T-cell (primary cell): ENCODE measurements at places on chromosomes 4 and X. TPM values are rescaled to one million over a fixed set of nuclear protein-coding genes. Genes with fewer than 3 reads are reported as not detected.

GRCh38 chrX:27933361-27933760, 47.9 kb downstream of the DCAF8L1 start:
- DNase-seq = no peak

DNA sequence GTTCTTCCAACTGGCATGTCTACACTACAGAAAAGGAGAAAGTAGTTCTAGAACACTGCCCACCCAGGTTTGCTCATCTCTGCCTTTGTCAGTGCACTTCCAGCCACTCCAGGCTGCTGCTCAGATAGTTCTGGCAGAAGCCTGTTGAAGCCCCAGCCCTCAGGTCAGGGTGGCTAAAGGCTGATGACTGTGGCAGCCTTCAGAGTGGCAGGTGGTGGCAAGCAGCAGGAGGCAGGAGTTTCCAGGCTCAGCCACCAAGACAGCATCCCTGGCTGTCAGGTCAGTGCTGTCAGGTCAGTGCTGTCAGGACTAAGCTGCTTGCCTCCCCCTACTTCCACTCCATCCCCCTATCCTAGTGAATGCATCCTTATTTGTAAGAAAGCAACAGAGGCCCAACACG, 100.4 kb downstream of the MAMLD1 start:
- DNase-seq = no peak

- no peak for DNase-seq
Measured at GRCh38 chr4:61225656-61226055, 25.5 kb downstream of the ADGRL3 start.

DNA sequence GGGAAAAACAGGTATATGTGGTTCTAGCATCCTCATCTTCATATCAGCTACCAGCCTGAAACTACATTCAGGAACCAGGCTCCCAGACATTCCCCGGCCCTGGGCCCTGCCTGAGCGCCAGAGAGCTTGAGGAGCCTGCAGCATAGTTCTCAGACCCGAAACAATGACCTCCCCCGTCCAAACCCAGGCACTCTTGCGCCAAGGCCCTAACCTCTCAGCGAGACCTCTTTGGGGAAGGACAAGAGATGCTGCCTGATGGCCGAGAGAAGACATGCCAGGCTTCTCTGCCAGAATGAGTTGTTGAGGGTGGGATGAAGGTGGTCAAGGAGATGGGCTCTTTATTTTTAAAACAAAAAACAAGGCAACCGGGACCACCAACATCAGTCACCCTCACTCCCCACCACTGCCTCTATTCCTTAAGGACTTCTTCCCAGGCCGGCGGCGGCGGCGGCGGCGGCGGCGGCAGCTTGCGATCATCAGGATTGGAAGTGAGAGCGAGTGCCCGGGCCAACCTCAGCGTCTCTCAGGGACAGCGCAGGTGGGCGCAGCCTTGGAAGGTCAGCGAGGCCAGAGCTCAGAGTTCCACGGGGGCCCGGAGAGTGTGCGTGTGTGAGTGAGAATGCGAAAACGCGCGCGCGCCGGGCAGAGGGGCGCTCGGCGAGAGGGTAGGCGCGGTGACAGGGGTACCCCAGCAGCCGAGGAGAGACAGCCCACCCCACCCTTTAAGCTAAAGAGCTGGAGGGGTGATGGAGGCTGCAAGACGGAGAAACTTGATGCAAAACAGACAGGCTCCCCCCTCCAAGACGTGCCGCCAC, 601 bp downstream of the INPP4B start:
- no peak for DNase-seq

GRCh38 chr4:7169134-7169533, 23.2 kb upstream of the SORCS2 start:
- no peak for DNase-seq

- no peak for DNase-seq
Measured at GRCh38 chrX:37989304-37989703, 17.0 kb upstream of the SYTL5 start.

DNA sequence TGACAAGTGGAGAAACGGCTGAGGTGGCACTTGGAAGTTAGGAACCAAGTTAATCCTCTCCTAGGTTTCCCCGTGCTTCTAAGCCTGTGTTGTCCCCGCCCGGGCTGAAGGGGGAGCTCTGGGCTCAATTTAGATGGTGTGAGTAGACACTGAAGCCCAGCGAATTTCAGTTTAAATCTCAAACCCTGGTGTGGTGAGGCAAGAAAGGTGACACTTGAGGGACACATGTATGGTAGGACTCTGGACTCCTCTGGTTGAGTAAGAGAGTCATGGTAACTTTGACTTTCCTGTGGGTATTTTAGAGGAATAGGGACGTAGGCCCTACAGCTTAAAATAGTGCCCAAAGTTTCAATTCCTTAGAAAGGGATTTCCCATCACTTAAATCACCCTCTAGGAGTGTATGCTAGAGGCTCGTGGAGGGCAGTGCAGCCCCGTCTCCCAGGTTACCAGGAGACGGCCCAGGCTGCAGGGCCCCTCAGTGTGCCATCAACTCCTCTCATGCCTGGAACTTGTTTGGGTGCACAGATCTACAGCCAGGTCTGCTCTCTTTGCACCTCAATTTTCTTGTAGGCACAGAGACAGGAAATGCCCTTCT, 24.0 kb downstream of the HAND2 start:
- DNase-seq = peak; percentile 11

DNA sequence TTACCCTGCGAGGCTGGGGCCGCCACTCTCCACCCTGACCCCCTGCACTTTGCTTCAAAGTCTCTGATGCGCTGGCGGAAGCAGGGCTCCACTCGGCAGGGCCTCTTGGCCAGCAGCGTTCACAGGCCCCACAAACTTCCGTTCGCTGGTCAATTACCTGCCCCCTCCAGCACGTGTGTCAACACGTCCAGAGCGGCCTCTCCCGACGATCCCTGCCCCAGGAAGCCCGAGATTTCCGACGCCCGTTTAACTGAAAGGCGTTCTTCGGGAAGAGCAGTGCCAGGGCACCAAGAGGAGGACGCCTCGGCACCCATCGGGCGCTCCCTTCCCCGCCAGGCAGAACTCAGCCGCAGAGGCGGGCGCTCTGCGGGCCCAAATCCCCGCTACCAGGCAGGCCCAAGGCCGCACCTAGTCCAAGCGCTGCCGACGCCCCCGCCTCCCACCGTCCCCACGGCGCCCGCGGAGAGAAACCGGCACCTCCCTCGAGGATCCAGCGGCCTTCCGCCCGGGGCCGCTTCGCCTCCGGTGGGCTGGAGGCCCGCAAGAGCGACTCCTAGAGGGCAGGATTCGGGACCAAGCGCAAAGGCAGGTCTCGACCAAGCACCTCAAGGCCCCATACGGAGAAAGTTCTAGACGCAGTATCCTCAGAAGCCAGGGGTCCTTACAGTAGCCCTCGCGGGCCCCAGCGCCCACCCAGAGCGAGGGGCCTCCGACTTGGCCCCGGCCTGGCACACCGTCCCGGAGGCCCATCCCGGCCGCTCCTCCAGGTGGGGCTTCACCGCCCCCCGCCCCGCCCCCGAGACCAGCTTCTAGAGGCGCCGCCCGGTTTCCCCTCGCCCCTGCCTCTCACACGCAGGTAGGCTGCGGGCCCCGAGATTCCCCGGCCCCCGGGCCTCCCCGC, 586 bp downstream of the BCAP31 start:
- DNase-seq = peak; percentile 46

DNA sequence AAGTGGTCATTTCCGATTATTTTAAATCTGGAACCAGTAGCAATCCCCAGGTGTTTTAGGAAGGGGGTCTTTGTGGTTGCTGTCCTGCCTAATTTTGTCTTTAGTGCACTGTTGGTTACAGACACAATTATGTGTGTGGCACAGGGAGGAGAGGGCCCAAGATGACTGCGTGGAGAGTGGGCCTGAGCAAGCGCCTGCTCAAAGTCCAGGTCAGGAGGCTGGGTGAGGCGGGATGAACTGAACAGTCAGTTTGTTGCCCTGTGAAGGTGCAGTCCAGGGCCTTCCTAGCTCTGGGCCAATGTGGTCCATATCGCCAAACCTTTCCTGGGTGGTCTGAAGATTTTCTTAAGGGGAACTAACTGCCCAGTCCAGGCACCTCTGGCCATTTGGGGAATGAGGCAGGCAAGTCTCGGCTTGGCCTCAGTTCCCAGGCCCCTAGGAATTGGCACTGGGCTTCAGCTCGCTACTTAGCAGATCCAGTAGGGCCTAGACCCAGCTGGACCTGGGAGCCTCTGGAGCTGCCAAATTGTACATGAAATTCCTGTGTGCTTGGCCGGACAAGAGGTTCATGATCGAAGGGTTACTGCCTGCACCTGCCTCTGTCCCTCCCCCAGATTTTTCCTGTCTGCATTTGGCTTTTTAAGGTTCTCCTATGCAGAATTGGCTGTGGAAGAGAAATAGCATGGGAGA, 47.6 kb downstream of the ANAPC4 start:
- DNase-seq = no peak

GRCh38 chr4:40185830-40186664, 10.8 kb upstream of the RHOH start:
- no peak for DNase-seq

DNA sequence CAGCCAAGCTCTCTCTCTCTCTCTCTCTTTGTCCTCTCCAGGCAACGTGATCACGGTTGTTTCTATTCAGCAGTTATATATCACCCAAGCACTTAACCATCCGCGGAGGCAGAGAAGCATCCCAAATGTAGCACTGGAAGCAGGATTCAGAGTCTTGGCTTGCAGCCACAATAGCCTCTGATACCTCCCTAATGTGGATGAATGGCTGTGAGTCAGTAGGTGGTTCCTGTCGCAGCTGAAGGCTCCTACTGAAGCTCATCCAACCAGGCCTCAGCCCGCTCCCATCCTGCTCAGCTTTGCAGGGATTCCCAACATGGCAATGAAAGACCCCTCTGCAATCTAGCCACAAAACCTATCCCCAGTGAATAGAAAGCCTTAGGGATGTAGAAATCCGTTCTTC, 5.1 kb downstream of the HS6ST2 start:
- DNase-seq = no peak

DNA sequence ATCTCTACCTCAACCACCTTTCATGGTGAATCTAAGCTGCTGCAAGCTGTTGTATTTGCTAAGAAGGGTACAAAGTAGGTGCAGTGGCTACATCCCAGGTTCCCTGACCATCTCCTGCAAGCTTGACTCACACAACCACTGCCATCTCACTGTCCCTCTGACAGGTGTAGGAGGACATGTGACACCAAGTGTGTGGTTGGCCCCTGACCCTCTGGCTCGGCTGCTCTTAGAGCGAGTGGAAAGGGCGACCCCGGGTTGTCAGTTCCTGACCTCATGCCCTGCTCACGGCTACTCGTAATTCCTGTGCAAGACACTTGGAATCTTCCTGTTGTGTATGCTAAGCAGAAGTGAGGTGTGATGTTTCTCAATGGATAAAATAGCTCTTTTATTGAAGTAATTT, 184.4 kb downstream of the DCLK2 start:
- DNase-seq = no peak

GRCh38 chr4:52665592-52665991, 6.5 kb upstream of the USP46 start:
- DNase-seq = no peak

GRCh38 chr4:145933134-145933533, 5.5 kb downstream of the ZNF827 start:
- DNase-seq = no peak

DNA sequence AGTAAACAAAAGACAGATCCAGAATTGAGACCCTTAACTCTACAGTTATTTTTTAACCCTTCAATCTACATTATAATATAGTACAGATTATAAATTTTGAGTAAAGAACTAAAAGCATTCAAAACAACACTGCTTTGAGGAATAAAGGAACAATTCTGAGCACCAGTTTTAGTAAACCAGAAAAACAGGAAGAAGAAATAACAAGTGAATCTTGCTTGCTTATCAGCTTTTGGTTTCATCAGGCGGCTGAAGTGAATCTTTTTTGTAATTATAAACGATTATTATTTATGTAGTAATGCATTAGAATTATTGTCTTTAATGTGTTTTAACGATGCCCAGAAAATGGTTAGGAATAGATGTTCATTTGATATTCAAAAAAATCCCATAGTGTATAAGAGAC, 305.4 kb downstream of the ARAP2 start:
- no peak for DNase-seq

DNA sequence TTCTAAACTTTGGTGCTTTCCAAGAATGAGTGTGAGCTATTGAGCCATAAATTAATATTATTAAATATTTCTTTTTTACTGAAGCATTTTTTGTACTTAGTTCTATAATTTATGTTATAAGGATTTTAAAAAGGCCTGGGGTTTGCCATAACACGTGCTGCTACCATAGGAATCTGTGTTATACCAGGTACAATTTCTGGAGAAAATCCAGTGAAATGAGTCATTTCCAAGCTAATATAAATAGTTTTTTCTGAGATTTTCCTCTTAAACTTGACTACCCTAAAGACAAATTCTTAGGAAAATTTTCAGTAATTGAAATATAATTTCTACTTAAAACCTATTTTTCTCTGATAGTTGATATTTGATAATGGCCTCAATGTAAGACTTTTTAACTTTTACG, 130.8 kb downstream of the TLL1 start:
- no peak for DNase-seq

XK gene
- total RNA-seq = 0.12 TPM

BEX1 gene
- total RNA-seq = 0.33 TPM

HPGD gene
- 7.5 TPM for total RNA-seq

MAML3 gene
- total RNA-seq = 2.8 TPM

RBMX2 gene
- 18.6 TPM for total RNA-seq

FSTL5 gene
- total RNA-seq = not detected
